ENCODE measurements at places on chromosomes 7 and 10.

DNA sequence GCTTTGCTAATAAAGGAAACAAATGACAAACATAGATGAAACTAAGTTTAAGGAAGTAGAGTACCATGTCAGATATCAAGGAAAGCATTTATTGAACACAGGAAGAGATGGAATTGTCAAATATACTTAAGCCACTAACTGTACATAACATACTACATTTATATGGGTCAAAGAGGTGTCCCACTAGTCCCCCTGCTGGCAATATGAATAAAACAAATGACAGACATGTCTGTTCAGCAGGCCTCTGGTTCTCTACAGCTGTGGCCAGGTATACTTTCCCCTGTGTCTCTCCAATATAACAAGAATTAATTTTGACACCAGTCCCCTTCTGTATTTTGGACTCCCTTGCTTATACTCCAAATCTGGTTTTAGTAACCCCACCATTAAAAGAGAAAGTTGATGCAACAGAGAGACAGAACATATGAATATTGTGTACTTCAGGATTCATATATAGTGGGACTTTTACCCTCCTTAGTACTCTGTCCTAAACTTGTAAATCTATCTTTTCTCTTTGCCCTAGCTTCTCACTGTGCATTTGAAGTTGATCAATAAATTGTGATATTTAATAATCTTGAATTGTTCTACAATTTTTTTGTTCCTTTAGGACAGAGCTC, 42.9 kb downstream of the CD36 start:
- DNase-seq: no peak

GRCh38 chr7:43148161-43148731, 35.8 kb downstream of the HECW1 start:
- no peak for DNase-seq

- DNase-seq: no peak
Observed at GRCh38 chr7:82722946-82723345, 279.4 kb upstream of the CACNA2D1 start.

- no peak for DNase-seq
Observed at GRCh38 chr7:22438994-22439393, 61.0 kb downstream of the STEAP1B start.

DNA sequence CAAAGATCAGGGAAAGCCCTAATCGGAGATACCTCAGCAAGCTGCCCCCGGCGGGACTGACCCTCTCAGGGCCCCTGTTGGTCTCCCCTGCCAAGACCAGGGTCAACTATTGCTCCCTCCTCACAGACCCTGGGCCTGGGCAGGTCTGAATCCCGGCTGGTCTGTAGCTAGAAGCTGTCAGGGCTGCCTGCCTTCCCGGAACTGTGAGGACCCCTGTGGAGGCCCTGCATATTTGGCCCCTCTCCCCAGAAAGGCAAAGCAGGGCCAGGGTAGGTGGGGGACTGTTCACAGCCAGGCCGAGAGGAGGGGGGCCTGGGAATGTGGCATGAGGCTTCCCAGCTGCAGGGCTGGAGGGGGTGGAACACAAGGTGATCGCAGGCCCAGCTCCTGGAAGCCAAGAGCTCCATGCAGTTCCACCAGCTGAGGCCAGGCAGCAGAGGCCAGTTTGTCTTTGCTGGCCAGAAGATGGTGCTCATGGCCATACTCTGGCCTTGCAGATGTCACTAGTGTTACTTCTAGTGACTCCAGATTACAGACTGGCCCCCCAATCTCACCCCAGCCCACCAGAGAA, 24.1 kb downstream of the TBATA start:
- no peak for DNase-seq

GRCh38 chr7:4613846-4614548, 68.1 kb upstream of the FOXK1 start:
- DNase-seq: peak; percentile 15

DNA sequence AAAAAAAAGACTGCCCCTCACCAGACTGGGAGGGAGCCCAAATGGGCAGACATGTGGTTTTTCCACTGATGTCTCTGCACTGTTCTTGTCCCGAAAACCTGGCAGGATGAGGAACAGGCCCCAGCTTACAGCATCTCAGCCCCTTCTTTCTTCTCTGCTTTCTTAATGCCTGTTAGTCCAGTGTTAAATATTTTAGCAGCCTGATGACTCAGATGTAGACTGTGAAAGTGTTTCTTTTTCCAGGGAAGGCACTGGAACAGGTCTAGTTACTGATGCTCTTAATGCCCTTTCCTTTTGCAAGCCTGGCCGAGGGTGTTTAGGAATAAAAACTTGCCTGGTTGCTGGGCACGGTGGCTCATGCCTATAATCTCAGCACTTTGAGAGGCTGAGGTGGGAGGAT, 107.7 kb downstream of the TACC2 start:
- no peak for DNase-seq

GRCh38 chr7:95531605-95532219, 46.0 kb downstream of the ASB4 start:
- no peak for DNase-seq

GRCh38 chr10:46514431-46514861, 42.0 kb downstream of the GPRIN2 start:
- DNase-seq: no peak

DNA sequence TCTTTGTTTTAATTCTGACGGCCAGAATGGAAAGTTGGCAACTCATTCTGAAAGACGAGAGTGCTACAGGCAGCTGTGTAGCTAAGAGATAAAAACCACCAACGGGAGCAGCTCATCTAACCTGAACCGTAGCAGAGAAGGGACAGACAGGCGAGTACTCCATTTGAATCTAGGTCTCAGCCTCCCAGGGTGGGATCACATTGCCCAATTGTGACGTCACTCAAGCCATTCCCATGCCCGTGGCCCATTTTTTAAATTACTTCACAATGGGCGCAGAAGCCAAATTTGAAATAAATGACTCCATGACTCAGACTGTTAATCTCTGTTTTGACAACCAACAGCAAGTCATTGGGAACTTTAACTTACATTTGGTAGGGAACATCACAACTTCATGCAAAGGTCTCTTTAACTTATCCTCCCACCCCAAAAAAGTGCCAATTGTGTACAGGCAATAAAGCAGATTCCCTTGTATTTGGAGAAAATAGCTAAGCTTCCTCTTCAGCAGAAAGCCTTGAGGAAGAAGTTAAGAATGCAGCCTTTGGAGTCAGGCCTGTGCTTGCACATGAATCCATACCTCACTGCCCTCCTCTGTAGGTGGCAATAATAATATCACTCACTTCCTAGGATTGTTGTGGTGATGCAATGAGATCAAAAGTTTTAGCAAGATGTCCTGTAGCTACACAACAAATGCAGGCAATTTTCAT, 93.2 kb upstream of the KIF5B start:
- DNase-seq: peak; percentile 62

GRCh38 chr7:95804052-95804451, 31.7 kb downstream of the DYNC1I1 start:
- DNase-seq: no peak

- DNase-seq: no peak
Observed at GRCh38 chr10:21753497-21754270, 219.7 kb downstream of the MLLT10 start.

GRCh38 chr7:147428075-147428474, 1162.5 kb upstream of the C7orf33 start:
- DNase-seq: no peak

- DNase-seq: no peak
Observed at GRCh38 chr7:53800746-53801145, 741.4 kb upstream of the VSTM2A start.

DNA sequence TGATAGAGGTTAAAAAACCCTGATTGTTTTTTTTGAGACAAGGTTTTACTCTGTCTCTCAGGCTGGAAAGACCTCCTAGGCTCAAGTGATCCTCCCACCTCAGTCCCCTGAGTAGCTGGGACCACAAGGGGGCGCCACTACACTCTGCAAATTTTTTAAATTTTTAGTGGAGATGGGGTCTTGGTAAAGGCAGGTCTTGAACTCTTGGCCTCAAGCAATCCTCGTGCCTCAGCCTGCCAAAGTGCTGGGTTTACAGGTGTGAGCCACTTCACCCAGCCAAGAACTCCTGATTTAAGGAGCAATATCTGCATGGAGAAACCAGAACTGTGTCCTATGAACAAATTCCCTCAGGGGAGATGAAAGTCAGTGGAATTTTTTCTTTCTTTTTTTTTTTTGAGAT, 7.3 kb upstream of the KLHDC10 start:
- DNase-seq: peak; percentile 89

DNA sequence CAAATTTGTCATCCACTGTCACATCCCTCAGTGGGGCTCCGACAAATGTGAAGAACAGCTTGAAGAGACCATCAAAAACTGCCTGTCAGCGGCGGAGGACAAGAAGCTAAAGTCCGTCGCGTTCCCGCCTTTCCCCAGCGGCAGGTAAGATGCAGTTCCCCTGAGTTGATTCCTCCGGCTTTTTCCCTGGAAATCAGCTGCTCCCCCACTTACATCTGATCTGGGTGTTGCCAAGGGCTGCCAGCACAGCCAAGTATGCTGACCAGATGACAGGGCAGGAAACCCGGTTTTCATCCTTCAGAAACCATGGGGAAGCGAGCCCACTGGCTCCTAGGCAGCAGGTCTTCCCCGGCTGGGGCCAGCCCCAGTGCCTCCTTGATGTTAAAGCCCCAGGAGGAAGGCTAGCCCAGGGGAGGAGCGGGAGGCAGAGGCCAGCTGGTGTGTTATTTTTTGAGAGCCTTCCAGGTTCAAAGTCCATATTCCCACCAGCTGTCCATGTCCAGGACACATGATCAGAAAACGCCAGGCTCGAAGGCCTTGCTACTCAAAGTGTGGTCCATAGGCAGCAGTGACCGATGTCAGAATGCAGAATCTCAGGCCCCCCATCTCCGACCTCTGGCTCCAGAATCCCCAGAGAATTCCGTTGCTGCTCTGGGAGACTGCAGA, 23.4 kb downstream of the AIFM2 start:
- DNase-seq: no peak

Measured in activated CD4-positive, alpha-beta T cell treated with anti-CD3 and anti-CD28 coated beads for 36 hours (primary cell).